ENCODE measurements at places on chromosomes 2 and 18.

GRCh38 chr2:9145109-9145751 is 61.4 kb upstream of the ASAP2 start:
- no peak for DNase-seq

- DNase-seq = no peak
Observed at GRCh38 chr2:67936969-67937368, 125.8 kb downstream of the C1D start.

DNA sequence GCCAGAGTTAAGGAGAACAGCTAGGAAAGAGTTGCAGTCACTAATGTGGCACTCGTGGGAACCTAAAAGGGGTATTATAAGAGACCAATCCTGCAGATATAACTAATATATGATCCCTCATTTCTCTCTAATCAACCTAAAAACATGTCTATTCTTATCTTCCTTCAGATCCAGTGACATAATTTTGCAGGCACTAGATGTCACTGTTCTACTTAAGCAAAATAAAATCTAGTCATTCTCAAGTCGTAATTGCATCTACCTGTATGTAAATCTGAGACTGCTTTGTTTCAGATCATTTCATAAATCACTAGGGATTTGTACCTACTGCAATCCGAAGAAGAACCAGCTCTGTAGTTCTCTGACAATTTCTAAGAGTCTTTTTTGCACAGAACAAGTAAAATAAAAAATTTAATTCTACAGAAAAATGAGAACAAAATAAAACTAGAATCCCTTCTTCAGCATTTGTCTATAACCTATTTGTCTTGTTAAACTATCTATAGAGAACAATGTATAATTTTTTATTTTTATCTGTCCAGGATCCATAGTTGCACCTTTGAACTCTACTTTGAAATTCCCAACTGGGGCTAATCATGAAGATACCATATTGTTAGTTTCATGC is 56.5 kb upstream of the ERBB4 start:
- DNase-seq = peak; percentile 4

- peak; percentile 55 for DNase-seq
Observed at GRCh38 chr2:187519419-187520120, 34.7 kb downstream of the TFPI start.

GRCh38 chr2:85792783-85793441 is 39.1 kb downstream of the ATOH8 start:
- DNase-seq = no peak

- peak; percentile 37 for DNase-seq
Observed at GRCh38 chr2:168849610-168850009, 40.6 kb downstream of the SPC25 start.

GRCh38 chr2:110101901-110102803 is 13.5 kb downstream of the MALL start:
- DNase-seq = no peak

DNA sequence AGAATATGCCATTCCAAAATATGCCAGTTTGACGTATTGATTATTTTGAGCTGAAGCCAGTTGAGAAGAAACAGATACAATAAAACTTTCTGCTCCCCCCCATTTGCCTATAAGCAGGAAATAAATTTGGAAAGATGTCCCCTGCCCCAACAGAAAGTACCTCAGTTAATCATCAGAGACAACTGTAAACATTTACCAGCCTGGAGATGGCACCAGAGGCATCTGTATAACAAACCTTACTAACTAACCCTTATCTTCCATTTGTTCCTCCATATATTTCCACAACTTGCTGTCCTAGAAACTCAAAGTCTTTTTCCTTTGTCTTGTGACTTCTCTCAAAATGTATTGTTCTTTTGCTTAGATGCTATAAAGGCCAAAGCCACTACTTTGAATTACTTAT is 93.8 kb downstream of the AKAIN1 start:
- no peak for DNase-seq

- no peak for DNase-seq
Observed at GRCh38 chr2:64114063-64114911, 29.9 kb downstream of the PELI1 start.

DNA sequence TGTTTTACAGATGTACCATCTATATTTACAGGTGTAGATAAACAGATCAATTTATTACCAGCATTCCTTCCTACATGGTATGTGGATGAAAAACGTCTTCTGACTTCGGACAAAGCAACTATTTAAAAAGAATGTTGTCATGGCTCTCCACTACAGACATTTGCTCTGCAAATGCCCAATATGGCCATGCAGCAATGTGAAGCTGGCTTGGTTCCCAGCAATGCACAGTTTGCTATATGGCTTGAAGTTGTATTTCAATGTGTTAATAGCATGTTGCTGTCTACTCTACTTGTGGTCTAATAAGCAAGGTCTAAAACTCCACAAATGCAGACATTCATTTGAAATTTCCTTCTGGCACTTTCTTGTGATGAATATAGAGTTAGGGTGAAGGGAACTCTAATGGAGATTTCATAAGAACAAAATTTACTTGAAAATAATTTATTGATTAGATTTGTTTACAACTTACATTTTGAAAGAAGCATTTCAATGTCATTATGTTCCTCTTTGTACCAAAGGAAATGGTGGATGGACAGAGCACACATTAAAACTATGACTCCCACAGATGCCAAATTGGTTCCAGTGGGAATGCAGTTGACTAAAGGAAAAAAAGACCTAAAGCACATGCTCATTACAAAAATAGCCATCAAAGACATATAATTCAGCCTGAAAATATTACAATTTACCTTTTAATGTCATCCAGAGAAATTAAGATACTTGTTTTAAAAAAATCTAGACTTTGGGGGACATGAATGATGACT is 234.0 kb downstream of the DYM start:
- DNase-seq = no peak

DNA sequence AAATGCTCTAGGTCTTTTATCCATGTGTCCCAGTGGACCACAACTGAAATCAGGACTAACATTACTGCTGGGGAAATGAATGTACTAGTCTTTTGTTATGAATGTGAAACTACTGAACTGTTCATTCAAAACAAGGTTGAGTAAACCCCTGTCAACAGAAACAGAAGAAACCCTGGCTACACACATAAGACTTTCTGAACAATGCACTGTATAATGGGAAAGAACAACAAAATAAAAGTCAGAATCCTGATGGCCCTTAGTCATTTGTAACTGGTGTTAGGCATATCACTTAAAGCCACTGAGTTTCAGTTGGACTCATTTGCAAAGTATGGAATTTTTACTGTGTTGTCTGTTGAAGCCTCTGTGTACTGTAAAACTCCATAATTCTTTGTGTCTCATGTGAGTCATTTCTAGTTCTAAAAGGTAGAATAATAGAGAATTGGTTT is 77.0 kb upstream of the UBXN4 start:
- no peak for DNase-seq

- peak; percentile 34 for DNase-seq
Observed at GRCh38 chr2:135875491-135876065, 665 bp downstream of the MCM6 start.

DNA sequence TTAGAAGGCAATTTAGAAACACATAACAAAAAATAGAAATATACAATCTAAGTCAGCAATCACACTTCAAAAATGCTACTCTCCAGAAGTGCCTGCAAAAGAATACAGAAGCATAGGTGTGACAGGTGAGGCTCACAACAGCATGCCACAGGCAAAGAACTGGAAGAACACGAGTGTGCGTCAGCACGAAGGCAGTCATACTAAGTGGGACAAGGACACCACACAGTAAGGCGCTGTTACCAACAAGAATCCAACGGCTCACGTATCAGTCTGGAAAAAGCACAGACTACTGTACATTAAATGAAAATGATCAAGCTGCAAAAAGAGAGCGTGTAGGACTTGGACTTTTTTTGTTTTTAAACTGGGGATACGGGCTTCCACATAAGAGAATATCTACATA is 18.7 kb downstream of the HDLBP start:
- DNase-seq = no peak
